ENCODE measurements at places on chromosomes 1 and 21.

DNA sequence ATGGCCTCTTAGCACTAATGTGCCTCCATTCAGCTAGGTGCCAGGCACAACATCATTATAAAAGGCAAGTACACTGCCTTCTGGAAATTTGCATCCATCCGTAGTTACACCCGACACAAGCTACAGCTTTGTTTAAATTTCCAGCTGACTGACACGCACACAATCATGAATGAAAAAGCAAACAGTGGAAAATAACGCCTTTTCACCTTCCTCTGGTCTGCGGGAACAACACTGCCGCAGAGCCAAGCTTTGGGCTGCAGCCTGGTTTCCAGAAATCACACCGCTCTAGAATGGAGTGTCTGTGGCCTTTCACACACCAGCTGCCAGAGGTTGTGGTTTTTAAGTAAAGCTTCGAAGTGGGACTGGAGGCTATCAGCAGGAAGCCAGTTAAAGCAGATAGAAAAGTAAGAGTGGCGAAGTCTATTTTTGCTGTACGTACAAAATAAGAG, 142.8 kb upstream of the COA6 start:
- no peak for DNase-seq

DNA sequence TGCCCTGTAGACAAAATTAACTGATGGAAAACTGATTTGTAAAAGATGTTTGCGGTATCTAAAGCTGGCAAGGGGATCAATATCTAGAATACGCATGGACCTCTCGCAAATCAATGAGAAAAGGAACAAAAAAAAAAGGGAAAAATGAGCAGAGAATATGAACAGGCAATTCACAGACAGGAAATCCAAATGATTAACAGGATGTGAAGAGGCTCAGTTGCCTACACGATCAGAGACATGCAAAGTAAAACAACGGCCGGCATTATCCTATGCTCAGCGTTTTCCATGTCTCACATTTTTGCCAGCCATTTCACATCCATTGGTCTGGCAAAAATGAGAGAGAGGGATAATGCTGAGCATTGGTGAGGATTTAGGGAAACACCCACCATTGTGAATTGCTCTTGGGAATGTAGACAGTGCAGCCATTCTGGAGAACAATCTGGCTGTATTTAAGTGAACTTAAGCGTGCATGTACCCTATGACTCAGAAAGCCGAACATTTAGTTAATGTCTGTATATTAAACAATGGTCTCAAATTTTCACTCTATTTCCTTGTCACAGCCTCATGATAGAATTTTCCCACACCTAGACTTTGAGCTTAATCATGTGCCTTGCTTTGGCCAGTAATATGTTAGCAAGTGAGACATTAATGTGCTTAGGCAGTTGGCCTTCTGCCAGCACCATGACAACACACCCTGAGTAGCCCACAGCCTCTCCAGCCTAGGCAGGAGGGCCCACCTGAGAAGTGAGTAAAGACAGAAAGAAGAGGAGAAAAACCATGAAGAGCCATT, 61.0 kb upstream of the NBPF3 start:
- no peak for DNase-seq

GRCh38 chr1:229578168-229579058, 19.9 kb upstream of the ABCB10 start:
- DNase-seq, result no peak

GRCh38 chr1:230495076-230495475, 68.9 kb upstream of the PGBD5 start:
- DNase-seq, result no peak

GRCh38 chr21:38492007-38492406, 6.3 kb downstream of the ERG start:
- DNase-seq, result no peak

- DNase-seq, result no peak
Observed at GRCh38 chr1:93801471-93801870, 77.5 kb downstream of the DNTTIP2 start.

DNA sequence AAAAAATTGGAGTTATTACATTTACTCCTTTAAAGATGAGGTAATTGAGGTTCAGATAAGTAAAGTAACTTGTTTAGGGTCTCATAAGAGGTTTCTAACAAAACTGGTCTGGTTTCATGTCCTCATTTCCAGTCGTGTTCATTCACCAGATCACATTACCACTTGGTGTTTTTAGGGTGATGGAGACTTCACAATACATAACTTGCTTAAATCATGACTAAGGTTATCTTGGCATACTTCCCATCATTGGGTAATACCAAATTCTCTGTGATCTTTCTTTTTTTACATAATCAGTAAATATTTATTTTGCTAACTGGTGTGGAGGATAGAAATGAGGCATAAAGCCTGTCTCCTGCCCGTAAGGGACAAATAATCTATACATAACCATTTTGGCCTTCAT, 31.6 kb upstream of the RPTN start:
- DNase-seq, result no peak

DNA sequence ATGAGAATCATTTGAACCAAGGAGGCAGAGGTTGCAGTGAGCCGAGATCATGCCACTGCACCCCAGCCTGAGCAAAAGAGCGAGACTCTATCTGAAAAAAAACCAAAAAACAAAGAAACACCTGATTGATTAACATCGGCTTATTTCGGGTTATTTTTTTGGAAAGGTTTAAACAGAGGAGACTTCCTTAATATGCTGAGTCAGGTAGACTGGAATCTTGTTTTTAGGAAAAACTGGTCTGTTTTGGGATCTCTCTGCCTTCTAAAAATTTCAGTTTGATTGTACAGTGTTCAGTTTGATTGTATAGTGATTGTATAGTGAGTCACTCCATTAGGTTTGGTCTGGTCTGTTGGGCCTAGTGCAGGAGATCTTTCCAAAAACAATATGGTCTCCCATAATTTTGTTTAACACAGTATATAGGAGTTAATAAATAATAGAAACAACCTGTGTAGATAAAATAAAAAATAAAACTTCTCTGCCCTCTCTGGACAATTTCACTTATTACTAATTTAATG, 196.3 kb upstream of the CHRM3 start:
- DNase-seq, result no peak

DNA sequence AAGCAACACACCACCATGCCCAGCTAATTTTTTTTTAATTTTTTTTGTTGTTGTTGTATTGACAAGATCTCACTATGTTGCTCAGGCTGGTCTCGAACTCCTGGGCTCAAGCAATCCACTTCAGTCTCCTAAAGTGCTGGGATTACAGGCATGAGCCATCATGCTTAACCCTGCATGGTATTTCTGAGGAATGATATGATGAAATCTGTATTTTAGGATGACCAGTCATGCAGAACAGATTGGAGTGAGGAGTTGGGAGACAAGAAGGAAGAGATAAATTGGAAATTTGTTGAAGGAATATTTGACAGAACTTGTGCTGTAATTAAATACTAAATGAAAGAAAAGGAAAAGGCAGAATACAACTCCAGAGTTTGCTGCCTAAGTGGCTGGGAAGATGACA, 4.7 kb upstream of the NDUFS5 start:
- no peak for DNase-seq

DNA sequence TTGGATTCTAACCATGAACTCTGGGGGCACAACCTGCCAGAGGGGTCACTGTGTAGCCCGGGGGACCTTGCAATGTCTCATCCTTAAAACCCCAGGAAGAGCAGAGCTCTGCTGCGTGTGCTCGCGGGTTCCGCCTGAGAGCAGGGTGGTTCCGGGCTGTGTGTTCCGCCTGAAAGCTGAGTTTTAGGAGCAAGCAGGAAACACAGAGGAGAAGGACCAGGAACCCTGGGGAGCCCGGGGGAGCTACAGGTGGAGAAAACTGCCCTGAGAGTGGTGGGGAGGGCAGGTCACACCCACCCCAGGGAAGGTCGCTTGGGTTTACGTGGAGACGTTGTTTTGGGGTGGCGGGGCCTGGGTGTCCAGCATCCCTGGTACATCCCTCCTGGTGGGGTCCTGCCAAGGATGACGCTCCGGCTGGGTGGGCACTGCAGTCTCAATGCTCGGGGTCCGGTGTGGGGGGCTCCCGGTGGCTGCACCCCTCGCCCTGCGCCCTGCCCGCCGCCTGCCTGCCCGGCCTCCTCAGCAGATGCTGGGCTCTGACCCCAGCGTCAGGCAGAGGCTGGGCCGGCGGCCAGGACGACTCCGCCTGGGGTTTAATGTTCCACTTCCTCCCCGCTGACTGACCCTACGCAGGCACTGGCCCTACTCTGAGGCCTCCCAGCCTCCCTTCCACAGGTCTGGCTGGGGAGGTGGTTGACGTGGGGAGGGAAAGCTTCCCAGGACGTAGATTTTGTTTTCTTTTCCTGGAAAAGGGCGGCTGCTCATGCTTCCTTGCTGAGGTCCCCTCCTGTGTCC, 17.3 kb upstream of the C1orf159 start:
- no peak for DNase-seq

GRCh38 chr1:39826583-39826982, 37.9 kb upstream of the BMP8B start:
- DNase-seq, result no peak

GRCh38 chr1:241286486-241286885, 70.5 kb downstream of the RGS7 start:
- DNase-seq, result no peak

GRCh38 chr1:107727866-107728265, 237.1 kb downstream of the VAV3 start:
- no peak for DNase-seq

GRCh38 chr1:5962265-5963105, 29.7 kb downstream of the NPHP4 start:
- DNase-seq, result no peak

DNA sequence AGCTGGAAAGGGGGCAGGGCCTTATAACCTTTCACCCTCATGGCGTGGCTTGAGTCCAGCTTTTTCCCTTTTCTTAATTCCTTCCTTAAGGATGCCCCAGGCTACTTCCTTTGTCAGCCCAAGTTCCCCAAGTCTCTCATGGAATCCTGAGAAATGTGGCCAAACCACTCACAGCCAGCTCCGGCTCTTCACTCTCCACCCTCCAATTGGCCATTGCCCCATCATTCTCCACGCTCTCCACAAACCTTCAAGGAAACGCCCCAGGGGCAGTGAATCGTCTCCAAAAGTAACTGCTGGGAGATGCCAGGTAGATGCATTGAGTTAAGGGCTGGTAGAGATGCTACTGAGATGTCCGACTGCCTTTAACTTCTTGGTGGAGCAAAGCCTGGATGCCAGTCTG, 113.5 kb upstream of the CD34 start:
- DNase-seq, result no peak

GRCh38 chr1:206583707-206584648, 28.3 kb downstream of the EIF2D start:
- DNase-seq, result peak; percentile 91

- no peak for DNase-seq
Observed at GRCh38 chr1:181122222-181122621, 33.7 kb downstream of the IER5 start.

DNA sequence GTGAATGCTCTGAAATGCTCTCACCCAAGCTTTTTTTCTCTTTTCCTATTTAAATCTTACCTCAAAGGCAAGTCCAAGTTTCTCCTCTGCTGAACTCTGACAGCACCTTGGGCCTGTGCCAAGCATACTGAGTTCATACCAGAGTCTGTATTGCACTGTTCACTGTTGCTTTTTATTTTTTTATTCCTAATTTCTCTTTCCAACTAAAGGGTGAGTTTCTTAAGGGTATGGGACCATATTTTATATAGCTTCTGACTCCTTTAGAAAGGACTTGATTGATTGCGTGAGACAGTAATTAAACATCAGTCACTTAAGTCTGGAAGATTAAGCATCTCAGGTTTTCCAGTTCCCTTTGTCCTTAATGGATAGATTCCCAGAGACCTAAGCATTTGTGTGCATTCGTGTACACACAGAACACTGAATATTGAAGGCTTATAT, 69.9 kb downstream of the CACHD1 start:
- DNase-seq, result no peak

DNA sequence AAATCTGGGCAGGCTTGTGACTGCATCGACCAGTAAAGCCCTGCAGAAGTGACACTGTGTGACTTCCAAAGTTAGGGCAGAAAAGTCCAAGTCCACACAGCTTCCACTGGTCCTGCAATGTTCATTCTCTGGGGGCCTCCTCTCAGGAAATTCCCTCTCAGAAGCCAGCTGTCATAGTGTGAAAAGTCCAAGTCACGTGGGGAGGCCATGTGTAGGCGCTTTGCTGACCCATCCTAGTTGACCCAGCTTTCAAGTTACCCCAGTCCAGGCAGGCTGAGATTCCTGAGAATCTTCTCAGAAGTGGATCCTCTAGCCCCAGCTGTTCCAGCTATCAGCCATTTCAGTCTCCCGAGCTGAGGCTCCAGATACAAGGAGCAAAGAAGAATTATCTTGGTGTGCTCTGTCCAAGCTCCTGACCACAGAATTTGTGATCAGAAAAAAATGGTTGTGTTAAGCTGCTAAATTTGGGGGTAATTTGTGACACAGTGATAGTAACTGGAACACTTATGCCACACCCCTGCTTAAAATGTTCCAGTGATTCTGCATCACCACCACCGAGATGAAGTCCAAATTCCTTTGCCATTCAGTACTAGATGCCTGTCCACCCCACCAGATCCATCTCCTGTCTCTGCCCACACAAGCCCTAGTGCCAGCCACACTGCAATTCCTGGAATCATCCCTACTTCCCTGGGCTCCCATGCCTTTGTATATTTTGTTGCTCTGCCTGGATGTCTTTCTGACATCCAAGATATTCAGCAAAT, 2.5 kb upstream of the STUM start:
- DNase-seq, result no peak

DNA sequence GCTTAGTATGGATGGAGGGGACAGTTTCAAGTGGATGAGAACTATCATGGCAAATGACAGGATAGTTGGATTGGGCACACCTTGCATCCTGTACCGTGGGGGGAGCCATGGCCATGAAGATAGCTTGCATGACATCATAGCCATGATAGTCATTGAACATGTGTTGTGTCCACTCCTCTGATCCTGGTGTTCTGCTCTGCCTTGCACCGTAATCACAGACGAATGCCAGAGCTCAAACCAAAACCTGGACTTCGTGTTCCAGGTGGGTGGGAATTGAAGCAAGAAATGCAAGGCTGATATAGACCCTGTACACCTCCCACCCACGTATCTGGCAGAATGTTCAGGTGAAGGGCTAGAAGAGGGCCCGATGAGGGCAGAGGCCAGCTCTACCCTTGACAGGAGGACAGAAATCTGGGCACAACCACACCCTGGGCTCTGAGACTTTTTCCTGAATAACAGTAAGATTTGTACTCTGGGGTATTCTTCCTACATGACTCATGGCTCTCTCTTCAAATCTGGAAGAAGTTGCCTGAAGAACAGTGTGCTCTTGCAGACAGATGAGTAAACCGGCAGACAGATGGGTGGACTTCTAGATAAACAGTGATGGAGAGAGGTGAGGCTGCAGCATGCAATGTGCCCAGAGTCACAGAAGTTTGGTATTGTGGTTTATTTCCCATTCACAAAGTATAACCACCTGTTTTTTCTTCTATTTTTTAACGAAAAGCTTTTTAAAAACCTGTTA, 45.0 kb downstream of the KCNJ6 start:
- no peak for DNase-seq

Data from spleen (tissue), 13 donors.